ENCODE measurements at places on chromosomes 5 and 9.

DNA sequence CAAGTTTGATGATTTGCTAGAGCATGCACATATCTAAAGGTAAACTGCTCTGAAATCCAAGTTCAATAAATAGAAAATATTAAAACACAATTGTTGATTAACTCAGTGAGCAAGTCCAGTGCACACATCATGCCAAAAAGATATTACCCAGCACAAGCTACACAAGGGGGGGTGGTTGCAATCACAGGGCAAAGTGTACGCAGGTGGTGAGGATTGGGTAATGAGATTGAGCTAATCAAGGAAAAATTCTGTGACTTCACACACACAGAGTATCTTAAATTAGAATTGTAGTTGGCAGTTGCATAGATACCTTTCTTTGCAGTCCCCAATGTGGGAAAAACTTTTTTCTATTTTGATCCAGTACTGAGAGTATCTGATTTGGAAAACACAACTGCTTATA lies 156.1 kb upstream of the NTRK2 start:
- DNase-seq, result no peak

GRCh38 chr5:140664030-140664358 lies 710 bp upstream of the WDR55 start:
- no peak for DNase-seq

GRCh38 chr5:179238628-179238970 lies 106.7 kb downstream of the ADAMTS2 start:
- DNase-seq, result no peak

- no peak for DNase-seq
These were observed 7.4 kb downstream of the GZMK start for GRCh38 chr5:55031492-55031891.

DNA sequence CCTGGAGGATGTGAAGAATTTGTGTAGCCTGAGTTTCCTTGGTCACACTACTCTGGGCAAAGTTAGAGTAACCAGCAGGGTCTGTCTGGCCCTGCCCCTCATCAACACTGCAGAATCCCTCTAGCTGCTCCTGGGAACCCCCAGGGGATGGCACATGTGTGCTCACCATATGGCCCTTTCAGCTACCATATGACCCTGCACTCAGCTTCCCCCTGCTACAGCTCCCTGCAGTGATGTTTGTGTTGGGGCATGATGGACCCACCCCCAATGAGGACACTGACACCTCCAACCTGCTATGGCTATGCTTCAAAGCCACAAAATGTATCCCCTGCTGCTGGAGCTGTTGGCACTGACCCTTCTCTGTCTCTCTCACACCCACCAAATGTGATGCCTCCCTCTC lies 152.7 kb downstream of the SNX18 start:
- DNase-seq, result no peak

GRCh38 chr5:177442066-177442826 lies 4.4 kb upstream of the PRR7 start:
- no peak for DNase-seq

- no peak for DNase-seq
These were observed 549.2 kb upstream of the GRAMD2B start for GRCh38 chr5:125874057-125874456.

GRCh38 chr5:175688352-175689146 lies 30.7 kb downstream of the HRH2 start:
- no peak for DNase-seq

- no peak for DNase-seq
These were observed 1237.9 kb downstream of the CDH12 start for GRCh38 chr5:21615195-21615765.

DNA sequence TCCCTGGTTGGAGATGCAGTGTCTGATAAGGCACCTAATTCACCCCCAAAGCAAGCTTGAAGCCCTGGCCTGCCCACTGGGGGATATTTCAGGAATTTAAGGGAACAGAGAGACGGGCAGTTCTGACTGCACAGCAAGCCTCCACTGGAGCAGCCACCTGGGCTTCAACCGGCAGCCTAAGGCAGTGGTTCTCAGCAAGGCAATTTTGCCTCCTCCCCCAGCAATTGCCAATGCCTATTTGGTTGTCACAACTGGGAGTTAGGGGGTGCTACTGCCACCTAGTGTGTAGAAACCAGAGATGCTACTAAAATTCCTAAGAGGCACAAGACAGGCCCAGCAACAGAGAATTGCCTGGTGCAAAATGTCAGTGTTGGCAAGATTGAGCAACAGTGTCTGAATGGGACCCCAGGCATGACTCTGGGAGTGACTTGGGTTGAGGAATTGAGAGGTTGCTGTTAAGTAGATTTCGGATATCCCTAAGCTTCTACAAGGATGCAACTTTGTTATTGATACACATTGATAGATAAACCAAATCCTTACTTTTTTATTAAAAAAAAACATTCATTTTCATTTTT lies 58.7 kb upstream of the CTSL start:
- no peak for DNase-seq

DNA sequence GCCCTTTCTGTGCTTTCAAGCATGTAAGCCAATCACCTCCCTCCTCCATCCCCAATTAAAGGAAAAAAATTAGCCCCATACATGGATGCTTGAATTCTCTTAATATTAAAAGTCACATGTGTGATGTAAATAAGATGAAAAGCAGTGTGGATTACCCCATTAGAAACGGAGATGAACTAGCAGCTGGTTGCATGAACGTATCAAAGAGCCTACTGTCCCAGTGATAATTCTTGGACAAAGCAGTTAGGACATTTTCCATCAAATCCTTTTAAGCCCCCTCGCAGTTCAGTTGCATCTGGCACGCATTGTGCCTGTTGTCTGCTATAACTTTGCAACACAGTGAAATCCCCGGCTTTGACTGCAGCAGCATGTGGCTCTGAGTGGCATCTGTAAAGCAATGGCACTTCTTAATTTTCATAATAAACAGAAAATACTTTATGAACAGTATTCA lies 285.6 kb downstream of the FBXL7 start:
- no peak for DNase-seq

DNA sequence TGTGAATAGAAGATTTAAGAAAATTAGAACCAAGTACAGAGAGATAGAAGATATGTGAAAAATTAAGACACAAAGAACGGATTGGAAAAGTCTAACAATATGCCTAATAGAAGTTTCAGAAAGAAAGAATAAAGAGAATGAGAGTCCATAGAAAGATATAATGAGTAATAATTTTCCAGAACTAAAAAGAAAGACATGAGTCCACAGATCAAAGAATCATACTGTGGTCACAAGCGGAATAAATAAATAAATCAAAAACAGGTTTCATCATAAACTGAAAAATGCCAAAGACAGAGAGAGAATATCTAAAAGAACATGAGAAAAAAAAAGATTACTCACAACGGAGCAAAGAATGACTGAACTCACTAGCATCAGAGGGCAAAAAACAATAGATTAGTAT lies 32.9 kb downstream of the FEM1C start:
- no peak for DNase-seq

DNA sequence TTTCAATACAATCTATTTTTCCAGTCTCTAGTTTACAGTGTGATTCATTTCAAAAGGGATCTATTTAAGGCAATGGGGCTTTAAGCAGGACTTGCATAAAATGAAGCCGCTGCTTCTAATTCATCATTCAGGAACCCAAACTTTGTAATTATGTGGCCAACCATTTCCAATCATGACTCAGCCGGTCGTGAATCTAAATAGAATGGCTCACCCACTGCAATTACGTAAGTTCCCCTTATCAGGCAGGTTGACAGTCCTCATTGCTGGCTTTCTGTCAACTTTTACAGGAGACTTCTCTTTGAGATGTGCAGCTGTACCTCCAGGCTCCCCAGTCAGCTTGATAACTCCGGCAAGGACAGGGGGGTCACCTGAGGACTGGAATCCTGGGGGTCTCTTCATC lies 152.8 kb upstream of the DAP start:
- DNase-seq, result no peak

DNA sequence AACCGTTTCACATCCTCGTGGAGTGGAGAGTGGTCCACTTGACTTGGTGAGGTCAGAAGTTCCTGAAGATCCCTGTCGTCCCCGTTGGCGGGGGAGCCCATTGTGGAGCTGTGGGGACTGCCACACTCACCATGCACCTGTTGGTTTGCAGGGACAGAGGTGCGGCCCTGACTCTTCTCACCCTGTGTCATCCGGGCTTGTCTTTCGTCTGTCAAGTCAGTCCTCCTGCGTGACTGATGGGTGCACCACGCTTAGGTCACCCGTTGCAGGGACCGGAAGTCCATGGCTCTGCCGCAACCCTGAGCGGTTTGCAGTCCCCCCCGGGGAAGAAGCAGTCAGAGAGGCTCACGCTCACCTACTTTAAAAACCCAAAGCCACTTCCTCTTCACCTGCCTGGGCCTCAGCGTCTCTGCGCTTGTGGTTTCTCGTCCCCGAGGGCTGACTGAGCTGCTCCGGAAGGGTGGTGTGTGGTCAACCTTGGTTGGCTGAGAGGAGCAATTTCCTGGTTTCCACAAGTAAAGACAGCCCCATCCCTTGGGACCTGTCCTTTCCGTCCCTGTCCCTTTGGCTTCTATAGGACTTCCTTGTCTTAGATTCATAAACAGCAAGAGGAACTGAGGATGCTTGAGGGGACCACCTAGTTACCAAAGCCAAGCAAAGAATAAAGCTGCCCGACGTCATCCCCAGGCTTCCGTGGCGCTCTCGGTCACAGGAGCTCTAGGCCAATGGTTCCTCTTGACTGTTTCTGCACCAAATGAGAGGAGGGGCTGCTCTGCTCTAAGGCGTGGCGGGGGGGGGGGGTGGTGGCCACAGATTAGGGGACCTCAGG lies 53.2 kb downstream of the USP20 start:
- peak; percentile 66 for DNase-seq

DNA sequence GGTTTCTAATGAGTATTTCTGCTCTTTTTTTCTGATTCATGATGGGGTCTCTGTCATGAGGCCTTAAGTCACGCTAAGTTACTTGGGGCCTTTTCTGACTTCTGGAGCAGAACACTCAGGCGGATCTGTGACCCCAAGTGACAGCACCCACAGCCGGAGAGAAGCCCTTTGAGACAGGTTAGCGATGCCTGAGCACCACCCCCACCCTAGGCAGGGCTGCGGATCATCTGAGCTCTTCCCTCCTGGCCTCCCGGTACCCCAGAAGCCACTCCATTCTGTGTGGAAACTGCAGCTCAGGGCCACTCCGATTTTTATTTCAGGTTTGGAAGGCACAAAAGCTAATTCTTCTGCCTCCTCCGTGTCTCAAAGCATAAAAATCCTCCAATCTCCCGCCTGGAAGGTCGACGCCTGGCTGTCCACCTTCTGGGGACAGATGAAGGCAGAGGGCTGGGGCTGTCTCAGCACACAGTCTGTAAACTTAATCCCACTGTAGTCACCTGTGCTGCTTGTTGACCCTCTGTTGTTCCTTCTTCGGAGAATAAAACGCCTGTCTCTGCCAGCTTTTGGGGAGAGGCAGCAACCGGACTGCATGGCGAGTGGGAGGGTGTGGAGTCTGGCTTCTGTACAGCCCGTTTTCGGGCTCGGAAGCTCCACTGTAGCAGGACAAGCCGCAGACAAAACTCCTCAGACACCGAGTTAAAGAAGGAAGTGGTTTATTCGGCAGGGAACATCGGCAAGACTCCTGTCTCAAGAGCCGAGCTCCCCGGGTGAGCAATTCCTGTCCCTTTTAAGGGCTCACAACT lies 88.8 kb downstream of the SPRY4 start:
- DNase-seq, result no peak

GRCh38 chr9:112856843-112857242 lies 33.8 kb downstream of the SLC46A2 start:
- no peak for DNase-seq

DNA sequence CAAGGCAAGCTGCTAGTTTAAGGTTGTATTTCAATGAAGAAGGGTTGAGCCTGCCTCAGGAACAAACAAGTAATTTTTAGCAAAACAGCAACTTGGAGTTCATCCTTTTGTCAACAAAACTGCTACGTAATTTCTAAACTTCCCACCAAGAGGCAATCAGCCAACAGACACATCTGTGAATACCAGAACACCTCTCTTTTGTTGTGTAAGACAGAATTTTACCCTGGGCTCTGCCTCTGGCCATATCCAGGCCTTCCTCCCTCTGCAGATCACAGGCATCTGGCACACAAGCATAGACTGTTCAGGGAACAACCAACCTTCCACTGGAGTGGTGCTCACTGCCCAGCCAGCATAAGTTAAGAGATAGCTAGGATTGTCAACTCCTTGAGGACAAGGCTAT lies 409.0 kb downstream of the SPOCK1 start:
- DNase-seq, result no peak

GRCh38 chr5:143972068-143972467 lies 160.1 kb downstream of the HMHB1 start:
- no peak for DNase-seq

GRCh38 chr9:113255438-113255837 lies 19.9 kb downstream of the CDC26 start:
- DNase-seq, result no peak

GRCh38 chr5:55180016-55180415 lies 7.0 kb upstream of the CDC20B start:
- no peak for DNase-seq

- DNase-seq, result no peak
These were observed 11.0 kb downstream of the UBAC1 start for GRCh38 chr9:135950135-135950682.

GRCh38 chr5:67393211-67393610 lies 196.6 kb upstream of the CD180 start:
- no peak for DNase-seq

DNA sequence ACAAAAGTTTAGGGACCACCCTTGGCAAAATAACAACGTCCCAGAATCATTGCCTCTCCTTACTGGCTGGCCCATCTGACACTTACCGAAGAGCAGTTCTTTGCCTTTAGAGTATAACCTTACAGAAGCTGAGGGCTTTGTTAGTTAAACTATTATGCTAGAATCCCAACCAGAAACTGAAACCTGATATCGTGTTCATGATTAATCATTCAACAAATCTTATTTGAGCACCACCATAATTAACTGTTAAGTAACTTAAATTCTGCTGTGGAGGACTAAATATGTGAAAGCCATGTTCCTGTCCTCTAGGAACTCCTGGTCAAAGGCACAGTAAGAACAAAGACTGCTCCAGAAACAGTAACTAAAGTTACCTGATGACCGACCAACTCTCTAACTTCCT lies 104.9 kb downstream of the ARL15 start:
- no peak for DNase-seq

GRCh38 chr5:75640395-75640794 lies 29.1 kb downstream of the ANKDD1B start:
- no peak for DNase-seq

DNA sequence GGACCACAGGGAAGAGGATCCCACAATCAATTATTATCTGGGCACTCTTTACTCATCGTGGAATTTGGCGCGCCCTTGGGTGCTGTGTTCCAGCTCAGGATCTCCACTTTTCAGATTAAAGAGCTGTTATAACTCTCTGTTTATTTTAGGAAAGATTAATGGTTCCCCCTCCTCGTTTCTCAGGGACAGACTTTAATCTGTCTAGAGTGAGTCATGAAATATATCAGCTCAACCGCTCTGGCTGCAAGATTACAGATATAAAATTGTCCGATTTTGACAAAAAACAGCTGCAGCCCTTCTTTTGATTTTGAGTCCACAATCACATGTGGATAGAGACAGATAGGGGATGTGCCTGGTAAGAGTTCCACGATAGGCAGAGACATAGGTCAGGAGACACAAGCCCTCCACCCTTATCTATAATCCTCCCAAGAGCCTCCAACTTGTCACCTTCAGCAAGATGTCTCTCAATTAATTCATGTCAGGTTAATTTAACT lies 77.6 kb upstream of the ANKRD55 start:
- DNase-seq, result no peak

GRCh38 chr5:82622711-82623514 lies 344.8 kb upstream of the RPS23 start:
- no peak for DNase-seq
